Hematopoietic multipotent progenitor cell treated with erythropoietin and hydrocortisone succinate and interleukin-3 and kit ligand, for 8 days (in vitro differentiated cells): ENCODE measurements at places on chromosomes 1 and 21.

DNA sequence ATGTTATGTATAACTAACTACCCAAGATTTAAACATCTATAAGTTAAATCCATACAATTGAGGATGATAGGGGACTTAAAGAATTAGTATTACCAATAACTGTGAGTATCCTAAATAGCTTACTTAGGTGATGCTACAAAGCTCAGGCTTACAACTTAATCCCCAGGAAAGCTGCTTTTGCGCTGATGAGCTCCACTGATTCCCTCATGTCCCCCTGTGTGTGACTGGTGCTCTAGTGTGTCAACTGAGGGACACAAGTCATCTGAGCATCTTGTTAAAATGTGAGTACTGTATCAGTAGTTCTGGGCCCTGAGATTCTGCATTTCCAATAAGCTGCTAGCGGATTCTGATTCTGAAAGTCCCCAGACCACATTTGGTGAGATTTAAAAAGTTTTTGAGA is 1458.8 kb downstream of the MRPL39 start:
- no peak for DNase-seq

GRCh38 chr1:115529216-115529897 is 112.4 kb upstream of the VANGL1 start:
- no peak for DNase-seq

DNA sequence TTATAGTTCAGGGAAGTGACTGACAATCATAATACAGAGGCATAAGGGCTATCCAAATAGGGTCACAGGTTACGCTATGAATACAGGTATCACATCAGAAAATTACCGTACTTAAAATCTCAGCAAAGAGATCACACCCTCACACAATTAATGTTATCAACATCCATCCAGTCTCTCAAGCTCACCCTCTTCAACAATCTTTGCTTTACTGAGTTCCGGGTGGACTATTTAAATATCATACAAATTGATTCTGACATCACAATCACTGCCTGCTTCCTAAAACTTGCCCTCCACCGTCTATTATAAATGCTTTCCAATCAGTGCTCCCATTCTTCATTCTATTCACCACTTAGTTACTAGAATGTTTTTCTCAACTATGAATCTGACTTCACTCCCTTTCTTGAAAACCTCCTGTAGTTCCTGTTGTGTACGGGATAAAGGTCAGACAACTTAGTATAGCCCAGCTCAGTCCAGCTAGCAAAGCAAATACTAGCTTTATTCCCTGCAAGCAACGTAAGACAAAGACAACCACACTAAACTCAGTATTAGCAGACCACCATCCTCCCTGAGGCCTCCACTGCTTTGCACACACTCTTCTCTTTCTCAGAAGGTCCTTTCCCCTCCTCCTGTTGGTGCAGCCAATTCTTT is 398.7 kb downstream of the SMYD3 start:
- DNase-seq: no peak

- DNase-seq: no peak
These were observed 28.4 kb downstream of the NTPCR start for GRCh38 chr1:232978815-232979214.

DNA sequence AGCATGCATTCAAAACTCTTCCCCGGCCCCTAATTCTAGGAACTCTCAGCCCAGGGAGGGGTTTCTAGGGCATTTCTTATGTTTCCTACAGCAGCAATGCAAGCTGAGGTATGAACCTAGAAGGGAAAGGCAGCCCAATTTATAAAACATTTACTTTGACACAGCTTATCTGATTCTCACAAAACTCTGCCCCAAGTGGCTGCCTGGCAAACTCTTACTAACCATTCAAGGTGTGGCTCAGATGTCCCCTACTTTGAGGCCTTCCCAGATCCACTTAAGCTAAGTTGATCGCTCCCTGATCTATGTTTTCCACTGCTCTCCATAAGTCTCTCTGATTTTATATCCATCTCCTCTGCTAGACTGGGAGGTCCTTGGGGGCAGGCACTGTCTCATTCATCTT is 35.4 kb downstream of the AK2 start:
- peak; percentile 36 for DNase-seq
